Nephron progenitor cell (in vitro differentiated cells): ENCODE measurements at places on chromosomes 5 and 9.

GRCh38 chr9:23754551-23754950, 71.5 kb downstream of the ELAVL2 start:
- DNase-seq = no peak

DNA sequence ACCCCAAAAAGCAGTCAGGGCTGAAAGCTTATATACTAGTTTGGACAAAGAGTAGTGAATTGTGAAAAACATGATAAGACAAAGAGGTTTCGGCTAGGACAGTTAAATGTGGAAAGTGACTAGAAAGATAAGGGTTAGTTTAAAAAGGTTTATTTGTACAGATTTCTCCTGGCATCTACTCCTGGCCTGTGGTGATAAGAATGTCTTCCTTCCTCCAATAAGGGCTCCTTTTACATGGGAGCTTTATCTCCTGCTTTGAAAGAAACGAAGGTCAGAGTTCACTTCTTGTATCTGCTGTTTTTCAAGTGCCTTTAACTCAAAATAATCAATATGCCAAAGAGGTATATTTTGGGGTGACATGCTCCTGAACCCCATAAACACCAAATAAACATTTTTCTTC, 776.1 kb upstream of the COX7C start:
- DNase-seq = no peak

DNA sequence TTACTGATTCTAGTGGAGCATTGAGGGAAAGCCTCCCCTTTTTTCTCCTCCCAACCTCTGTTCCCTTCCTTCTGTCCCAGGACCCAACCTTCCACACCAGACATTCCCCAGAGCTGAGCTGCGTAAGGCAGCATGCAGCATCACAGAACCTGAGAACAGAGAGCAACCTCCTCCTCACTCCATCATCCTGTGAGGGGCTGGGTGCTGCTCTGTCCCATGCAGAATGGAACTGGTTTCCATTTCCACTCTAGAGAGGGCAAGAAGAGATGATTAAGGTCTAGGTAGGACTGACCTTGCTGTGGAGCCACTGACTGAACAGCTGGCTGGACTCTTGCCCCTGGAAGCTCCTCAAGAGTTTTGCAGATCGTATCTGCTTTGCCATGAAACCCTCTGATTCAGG, 30.1 kb upstream of the IL7R start:
- DNase-seq = no peak

GRCh38 chr9:8622222-8622802, 822.7 kb upstream of the DMAC1 start:
- DNase-seq = no peak

DNA sequence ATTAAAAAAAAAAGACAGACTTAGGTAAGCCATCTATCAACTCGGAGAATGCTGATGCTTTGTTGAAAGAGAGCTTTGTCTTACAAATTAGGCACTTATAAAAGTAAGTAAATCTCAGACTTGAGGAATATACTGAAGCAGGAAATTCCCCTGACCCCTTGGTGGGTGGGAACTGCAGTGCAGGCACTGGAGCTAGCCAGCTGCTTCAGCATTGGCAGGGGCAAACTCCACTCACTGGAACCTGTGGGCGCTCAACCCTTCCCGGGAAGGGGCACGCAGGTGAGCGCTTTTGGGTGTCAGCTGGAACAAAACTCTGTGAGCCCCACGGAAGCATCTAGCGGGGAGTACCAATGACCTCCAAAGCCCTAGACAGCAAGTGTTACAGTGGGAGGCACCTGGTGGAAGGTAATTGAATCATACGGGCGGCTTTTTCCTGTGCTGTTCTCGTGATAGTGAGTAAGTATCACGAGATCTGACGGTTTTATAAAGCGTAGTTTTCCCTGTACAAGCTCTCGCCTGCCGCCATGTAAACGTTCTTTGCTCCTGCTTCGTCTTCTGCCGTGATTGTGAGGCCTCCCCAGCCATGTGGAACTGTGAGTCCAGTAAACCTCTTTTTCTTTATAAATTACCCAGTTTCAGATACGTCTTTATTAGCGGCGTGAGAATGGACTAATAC, 628.0 kb upstream of the CDH18 start:
- no peak for DNase-seq

- no peak for DNase-seq
Observed at GRCh38 chr9:2389404-2389803, 232.2 kb upstream of the VLDLR start.

- no peak for DNase-seq
Observed at GRCh38 chr9:107210775-107211174, 72.3 kb upstream of the RAD23B start.

DNA sequence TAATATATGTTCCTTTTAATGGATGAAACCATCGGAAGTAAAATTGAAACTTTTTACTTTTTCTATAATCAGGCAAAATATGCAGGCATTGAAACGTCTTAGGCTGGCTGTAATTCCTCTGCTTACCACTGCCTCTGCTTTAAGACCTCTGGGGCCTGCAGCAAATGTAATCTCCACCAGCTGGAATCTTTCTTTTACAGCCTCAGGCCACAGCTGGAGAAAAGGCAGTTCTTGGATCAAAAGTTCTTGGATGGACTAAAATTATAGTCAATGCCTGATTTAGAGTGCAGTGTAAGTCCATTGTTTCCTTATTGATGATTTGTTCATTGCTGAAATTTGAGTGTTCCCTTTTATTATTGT, 396.7 kb downstream of the KCTD16 start:
- no peak for DNase-seq

- no peak for DNase-seq
Observed at GRCh38 chr5:35319333-35320002, 89.2 kb upstream of the PRLR start.

DNA sequence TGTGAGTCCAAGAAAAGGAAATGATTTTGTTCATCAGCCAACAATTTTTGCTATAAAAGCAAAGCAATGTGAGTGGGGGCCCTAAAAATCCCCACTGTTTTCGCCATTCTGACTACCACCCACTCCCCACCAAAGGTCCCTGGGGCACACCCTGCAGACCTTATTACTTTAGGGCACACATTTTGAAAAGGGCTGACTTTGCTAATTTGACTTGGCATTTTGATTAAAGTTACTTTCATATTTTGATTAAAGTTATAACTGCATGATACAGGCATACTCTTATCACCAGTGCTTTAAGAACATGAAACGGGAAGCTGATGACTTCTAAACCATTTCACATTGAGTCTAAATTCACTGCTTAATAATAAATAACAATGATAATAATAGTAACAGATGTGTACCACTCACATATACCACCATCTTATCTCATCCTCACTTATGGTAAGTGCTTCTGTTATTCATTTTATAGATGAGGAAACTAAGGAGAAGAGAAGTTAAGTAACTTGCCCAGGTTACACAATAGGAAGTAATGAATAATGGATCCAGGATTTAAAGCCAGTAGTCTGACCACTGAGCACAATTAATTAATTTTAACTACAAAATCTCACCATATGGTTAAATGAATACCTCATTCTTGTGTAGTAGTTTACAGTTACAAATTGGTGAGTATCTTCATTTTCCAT, 25.4 kb upstream of the NR3C1 start:
- no peak for DNase-seq

GRCh38 chr9:129583308-129584038, 37.4 kb downstream of the C9orf50 start:
- DNase-seq = no peak

DNA sequence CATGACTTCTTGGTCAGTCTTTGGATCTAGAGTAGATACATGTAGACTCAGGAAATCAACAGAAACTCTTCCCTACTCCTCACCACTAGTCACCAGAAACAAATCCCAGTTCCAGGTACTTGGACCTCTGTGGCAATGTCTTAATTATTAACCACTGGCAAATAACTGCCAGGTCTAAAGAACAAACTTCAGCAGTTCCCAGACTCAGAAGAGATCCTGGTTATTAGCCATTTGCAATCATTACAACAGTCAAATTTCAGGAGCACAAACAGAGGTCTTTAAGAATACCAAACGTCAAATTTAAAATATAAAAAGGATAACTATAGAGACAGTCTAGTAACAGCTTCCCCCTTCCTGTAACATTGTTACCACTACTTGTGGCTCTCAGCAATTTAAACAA, 10.2 kb downstream of the DIAPH1 start:
- DNase-seq = no peak

DNA sequence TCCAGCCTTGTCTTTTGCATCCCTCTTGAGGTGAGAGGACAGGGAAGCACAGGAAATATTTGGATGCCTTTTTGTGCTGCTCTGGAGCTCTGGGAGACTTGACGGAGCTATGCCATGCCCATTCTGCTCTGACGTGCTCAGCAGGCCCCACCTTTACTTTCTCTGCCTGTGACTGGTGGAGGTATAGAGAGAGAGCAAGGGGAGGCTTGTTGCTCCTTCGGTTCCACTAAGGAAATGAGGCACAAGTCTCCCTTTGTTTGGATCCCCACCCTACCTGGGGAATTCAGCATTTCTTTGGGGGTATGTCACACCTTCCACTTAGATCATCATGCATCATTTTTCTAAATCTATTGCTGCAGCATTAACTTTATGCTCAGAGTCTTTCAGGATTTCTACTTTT, 121.8 kb upstream of the CNTLN start:
- DNase-seq = no peak

- no peak for DNase-seq
Observed at GRCh38 chr5:150236981-150237754, 47.3 kb downstream of the SLC6A7 start.

- no peak for DNase-seq
Observed at GRCh38 chr9:125370786-125371185, 109.2 kb downstream of the GAPVD1 start.

- DNase-seq = no peak
Observed at GRCh38 chr5:175103746-175104145, 340.2 kb downstream of the DRD1 start.

DNA sequence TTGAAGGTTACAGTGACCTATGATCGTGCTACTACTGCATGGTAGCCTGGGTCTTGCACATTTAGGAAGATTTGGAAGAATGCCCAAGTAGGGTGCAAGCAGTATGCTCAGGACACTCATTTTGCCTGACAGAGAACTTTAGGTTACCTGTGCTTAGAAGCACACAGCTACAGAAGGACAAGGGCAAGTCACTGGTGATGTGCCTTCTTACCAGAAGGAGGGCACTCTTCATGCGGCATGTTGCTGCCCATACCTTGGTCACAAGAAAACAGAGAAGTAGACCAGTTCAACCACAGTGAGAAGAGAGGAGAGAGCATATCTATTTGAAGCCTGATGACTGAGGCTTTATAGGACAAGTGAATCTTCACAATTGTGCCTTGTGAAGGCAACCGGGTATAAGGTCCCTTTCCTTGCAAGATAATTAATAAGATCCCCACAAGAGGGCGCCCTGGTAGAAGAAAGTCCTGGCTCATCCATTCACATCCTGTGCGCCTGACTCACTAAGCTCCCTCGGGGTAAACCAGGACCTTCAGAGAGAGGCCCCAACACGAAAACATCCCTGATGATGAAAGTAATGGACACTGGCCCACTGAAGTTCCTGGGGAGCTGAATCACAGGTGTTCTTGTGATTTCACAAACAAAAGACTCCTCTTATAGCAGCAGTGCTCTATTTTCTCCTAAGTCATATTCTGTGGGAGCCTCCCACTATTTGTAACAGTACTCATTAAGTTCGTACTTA, 38.1 kb upstream of the STARD4 start:
- DNase-seq = peak; percentile 74

GRCh38 chr5:401146-402034, 41.6 kb upstream of the EXOC3 start:
- no peak for DNase-seq
